ENCODE measurements at places on chromosomes 6 and 20.

- DNase-seq, result no peak
Measured at GRCh38 chr20:12201289-12201991, 283.7 kb downstream of the BTBD3 start.

GRCh38 chr20:43938017-43938655 is 23.5 kb downstream of the TOX2 start:
- DNase-seq, result no peak

DNA sequence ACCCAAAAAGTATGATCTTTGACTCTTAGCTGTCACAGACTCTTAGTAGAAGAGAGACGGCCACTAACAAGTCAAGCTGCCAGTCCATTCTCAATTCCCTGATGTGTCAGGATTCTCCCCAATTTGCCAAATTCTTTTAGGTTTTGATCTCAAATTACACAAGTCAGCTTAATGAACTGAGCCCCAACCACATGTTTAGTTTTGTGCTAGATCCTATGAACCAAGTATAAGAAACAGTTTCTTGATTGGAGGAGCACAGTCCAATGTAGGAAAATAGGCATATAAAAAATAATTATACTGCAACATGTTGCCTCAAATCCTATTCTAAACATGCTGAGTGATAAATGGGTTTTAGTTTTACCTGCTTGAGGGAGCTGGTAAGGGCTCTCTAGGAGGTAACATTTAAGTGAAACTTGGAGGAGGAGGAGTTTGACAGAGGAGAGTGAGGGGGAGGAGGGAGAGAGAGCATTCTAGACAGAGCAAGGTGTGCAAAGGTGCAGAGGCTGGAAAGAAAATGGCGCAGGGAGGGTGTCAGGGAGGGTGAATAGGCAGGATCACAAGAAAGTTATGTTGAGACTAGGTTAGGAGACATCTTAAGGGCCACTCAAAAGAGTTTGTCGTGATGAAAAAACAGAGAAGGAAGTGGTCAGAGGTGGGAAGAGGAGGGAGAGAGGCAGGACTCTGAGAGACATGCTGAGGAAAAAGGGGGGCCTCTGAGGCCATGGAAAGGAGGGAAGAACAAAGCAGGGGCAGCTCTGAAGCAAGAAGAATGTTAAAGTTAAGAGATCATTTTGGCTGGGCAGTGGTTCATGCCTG is 22.8 kb upstream of the FAM83C start:
- peak; percentile 41 for DNase-seq

DNA sequence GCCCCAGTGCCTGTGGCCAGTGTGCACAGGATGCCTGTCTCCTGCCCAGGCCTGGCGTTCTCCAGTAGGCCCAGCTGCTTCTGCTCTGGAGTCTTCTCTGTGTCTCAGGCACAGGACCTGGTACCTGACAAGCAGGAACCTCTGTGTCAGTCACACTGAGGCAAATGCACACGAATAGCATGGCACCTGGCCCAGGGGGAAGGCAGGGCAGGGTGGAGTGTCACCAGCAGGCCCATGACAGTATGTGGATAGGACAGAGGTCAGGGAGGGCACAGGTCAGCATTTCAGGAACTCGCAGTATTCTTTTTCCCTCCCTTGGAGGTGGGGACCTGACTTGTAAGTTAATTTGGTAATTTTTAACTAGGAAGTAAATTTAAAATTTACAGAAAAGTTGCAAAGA is 5.6 kb downstream of the PSMG4 start:
- no peak for DNase-seq

DNA sequence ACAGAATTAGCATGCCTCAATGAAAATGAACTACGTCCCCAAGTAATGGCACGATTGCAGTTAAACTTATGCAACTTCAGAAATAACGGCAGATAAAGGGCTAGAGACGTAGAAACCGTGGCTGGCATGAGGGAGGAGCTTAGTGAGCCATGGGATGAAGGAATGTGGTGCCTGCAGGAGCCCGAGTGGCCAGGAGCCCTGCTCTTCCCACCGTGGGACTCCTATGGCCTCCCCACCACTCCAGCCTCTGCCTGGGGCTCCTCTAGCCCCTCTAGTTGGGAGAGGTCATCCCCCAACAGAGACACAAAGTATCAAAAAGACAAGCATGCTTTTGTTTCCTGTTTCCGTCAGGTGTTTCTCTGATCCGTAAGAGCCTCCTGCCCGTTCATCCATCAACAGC is 75.1 kb upstream of the BHLHE23 start:
- DNase-seq, result no peak

DNA sequence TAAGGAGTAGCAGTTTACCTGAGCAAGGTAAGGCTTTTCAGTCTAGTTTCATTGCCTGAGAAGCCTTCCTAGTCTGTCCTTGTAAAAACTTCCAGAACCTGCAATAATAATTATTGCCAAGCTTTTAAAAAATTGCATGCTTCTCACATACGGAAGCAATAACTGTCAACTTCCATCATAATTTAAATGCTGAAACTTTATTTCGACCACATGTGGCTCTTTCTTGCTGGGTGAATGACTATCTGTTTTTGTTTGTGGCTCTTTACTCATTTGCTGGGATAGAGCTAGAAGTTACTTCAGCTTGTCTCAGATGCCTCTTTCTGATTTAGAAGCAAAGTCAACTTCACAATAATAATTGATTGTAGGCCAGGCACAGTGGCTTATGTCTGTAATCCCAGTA is 95.9 kb upstream of the COL21A1 start:
- DNase-seq, result no peak

All from Kasumi-1 (cell line).